GM20000 (cell line): ENCODE measurements at places on chromosomes 3 and 15.

- no peak for DNase-seq
These were observed 124.6 kb upstream of the LYSMD4 start for GRCh38 chr15:99857836-99858235.

DNA sequence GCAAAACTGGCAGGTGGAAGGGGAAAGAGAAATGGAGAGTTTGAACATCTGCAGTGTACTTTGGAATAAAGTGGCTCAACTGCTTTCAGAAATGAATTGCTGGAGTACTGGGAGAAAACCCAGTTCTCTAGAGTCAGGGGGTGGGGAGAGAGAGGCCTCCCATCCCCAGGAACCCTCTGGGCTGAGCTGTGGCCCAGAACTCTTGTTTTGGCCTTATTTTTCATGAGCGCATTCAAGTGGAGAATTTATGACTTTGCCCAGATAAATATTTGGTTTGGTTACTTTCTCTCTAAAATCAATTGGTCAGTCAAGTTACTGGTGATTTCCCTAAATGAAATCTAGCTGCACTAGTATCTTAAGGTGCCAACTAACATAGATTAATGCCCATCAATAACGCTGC lies 28.7 kb upstream of the HACD2 start:
- no peak for DNase-seq

- peak; percentile 24 for DNase-seq
These were observed 6.9 kb downstream of the NEK11 start for GRCh38 chr3:131033480-131034080.

DNA sequence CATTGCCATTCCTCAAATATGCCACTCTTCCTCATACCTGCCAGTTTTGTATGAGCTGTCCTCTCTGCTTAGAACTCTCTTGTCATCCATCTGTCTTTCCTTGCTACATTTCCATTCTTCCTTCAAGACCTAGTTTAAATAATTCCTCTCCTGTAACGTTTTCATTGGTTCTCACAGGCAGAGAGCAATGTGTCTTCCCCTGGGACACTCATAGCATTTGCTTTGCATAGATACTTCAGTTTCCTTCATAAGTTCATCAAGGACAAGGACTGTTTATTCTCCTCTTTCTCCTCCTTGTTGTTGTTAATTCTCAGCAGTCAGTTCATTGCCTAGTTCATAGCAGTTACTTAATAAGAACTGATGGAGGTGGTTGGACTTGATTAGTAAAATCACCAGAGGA lies 10.5 kb downstream of the NR2C2 start:
- DNase-seq, result no peak

GRCh38 chr3:126483321-126483761 lies 7.7 kb upstream of the ZXDC start:
- no peak for DNase-seq

DNA sequence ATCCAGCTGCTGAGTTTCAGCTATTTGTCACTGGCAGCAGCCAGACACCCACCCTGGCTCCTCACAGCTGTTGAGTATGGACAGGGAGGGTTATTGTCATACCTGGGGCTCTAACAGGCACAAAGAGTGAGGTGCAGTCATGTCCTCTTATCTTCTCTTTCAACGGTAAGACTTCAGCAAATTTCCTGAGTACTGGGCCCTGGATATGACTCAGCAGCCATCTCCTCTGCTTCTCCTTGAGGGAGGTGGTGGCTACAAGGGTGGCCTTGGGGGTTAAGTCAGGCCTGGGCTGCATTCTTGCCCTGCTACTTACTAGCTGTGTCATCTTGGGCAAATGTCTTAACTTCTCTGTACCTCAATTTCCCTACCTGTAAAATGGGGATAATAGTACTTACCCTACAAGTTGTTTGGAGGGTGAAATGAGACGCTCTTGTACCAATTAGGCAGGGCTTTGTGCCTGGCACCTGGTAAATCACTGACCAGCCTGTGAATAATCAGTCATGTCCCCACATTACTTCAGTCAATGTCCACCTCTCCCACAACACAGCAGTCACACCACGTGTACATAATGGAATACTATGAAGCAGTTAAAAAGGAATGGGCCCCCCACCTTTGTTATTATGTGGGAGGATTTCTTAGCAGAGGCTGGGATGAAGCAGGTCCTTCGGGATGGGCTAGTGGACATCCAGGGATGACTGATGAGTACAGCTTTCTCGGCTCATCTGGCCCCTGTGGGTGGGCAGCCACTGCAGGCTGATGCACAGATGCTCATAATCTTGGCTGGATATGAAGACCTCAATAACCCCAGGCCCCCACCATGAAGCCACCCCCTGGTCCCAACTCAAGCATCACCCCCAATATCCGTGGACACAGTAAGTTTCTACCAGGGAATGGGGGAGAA lies 528.8 kb downstream of the SHQ1 start:
- DNase-seq, result no peak

- DNase-seq, result peak; percentile 47
These were observed 959 bp downstream of the TPM1 start for GRCh38 chr15:63043335-63044076.

GRCh38 chr3:72426618-72427397 lies 421.4 kb downstream of the SHQ1 start:
- no peak for DNase-seq

DNA sequence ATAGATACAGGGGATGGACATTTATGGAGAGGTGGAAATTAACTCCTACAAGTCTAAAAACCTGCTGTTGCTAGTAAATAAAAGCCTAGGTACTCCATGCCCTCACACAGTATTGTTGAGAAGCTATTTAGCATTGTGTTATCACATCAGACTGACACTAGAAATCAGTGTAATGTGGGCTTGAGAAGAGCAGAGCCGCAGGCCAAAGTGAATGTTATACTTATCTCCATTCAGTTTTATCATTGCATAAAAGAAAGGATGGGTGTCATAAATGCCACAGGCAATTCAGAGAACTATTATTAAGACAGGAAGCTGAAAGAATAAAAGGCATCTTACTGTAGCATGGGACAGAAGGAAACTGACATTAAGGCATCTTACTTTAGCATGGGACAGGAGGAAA lies 13.7 kb upstream of the ISLR start:
- no peak for DNase-seq

GRCh38 chr3:186456731-186457191 lies 87.4 kb downstream of the CRYGS start:
- no peak for DNase-seq

GRCh38 chr3:9125278-9125951 lies 124.0 kb downstream of the SRGAP3 start:
- DNase-seq, result no peak

GRCh38 chr3:108378153-108378951 lies 82.0 kb downstream of the HHLA2 start:
- no peak for DNase-seq

DNA sequence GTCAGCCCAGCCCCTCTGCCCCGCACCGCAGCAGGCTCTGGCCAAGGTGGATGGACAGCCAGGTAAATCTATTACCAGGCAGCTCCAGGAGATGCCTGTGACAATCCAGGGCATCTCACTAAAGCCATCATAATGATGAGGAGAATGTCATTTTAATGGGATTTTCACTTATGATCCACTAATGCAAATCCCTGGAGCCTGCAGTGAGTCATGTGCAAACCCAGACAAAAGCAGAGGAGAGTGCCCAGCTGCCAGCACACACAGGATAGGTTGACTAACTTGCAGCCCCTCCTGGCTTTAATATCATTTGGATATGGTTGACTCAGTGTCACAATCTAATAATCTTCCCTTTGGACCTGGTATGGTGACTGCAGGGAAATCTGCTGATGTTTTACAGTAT lies 206.9 kb upstream of the TRIM42 start:
- DNase-seq, result no peak

DNA sequence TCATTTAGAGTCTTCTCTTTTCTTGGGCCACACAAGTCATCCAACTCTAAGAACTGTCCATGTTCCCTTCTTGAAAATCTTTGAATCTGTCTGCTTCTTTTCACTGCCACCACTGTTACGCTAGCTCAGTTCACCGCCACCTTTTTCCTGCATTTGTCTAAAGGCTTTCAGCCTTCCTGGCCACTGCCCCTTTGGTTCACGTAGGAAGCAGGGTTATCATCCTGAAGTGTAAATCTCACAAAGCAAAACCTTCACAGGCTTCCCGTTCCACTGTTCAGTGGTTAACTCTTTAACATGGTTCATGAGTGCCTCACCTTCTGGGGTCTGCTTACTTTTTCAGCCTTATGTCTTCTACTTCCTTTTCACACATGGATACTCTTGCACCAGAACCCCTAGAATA lies 26.3 kb upstream of the CCDC39 start:
- no peak for DNase-seq

GRCh38 chr15:64774629-64775493 lies 528 bp downstream of the RBPMS2 start:
- DNase-seq, result peak; percentile 63
